ENCODE measurements at places on chromosomes 1 and 21.

DNA sequence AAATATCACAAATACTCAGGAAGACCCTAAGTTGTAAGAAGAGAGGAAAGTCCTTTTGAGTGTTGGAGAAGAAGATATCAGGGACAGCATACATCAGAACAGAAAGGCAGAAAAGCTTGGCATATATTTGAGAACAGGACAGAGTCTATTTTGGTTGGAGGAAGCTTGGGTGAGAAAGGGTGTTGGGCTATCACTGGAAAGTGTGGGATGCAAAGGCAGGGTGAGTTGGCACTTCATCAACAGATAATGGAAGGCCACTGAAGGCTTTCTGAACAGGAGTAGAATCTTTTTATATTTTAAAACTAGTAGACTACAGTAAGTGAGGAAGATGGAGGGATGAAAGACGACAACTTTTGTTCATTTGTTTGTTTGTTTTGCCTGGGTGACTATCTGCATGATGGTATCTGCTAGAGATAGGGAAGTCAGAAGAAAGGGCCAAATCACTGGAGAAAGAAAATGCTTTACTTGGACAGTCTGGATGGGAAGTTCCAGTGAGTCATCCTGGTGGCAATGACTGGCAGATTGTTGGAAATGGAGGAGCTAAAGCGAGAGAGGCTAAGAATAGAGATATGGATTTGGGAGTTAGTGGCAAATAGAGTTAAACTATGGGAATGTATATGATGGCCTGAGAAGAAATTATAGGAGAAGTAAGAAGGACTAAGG lies 33.7 kb upstream of the KCNA2 start:
- no peak for DNase-seq

DNA sequence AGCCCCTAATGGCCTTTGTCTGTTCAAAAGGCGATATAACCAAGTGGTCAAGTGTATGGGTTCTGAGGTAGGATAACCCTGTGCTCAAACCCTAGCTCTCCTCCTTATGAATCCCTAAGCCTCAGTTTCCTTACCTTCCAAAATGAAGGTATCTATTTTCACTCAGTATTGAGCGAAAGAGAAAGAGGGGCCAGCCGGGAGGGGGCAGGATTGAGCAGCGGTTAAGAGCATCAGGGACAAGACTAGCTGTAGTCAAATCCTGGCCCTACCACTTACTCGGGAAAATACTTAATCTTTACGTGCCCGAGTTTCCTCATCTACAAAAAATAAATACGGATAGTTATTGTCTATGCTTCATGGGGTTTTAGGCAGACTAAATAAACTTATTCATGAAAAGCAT lies 25.7 kb downstream of the LY9 start:
- no peak for DNase-seq

- no peak for DNase-seq
These were observed 489.3 kb downstream of the RWDD3 start for GRCh38 chr1:95723346-95723745.

DNA sequence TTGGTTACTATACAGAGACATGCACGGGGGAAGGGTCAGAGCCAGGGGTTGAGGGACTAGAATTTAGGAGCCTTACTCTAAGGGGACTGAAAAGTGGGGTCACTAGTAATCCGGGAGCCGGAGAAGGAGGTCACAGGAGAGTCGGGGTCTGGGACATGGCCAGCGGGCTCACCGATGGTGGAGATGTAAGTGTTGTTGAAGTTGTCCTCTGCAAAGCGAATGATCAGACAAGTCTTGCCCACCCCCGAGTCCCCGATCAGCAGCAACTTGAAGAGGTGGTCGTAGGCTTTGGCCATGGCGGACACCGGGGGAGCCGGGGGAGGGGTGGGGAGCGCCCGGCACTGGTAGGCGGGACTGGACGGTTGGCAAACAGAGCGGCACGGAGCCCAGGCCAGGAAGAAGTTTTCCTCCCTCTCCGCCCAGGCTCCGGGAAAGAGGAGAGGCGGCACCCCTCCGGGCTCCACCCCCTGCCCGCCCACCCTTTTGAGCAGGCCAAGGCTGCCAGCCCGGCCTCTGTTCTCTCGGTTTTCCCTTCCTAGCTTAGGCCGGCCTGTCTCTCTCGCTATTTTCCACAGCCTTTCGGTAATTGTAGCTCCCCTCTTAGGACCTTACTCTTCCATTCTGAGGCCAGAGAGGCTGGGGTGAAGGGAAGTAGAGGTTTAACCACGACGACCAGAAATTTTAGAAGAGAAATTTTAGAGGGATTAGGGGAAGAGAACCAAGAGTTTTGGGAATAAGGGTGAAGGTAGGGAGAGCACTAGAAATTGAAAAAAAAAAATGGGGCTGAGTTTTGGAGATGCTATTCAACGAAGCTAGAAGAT lies at the start of gene RAB13:
Gene RAB13, minus strand, starts transcription at position 399 of the 821 bp plus-strand sequence. Its CDS starts 103 bp downstream, at position 296.
- DNase-seq, result no peak

- no peak for DNase-seq
These were observed at the start of gene CLCA4 for GRCh38 chr1:86546787-86547221. TSS of gene CLCA4 (plus strand) at chr1:86547078. CDS start at chr1:86547120, 42 bp downstream.

DNA sequence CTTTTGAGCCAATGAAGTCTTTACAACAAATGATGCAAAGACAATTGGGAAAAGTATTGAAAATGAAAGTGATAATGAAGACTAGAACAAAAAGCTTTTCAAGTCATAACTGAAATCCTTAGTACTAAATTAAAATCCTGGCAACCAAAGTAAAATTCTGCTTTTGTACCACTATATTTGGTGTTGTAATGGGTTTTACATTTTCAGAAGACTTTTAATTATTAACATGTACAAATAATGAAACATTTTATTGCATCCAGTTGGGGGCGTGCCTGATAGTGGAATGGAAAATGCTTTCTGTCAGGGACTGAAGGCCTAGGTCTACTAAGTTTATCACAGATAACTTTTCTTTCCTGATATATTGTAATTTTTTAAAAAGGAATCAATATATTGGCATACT lies 89.4 kb downstream of the SDCCAG8 start:
- no peak for DNase-seq

- DNase-seq, result no peak
These were observed 1.9 kb downstream of the FAM110D start for GRCh38 chr1:26160527-26161414.

DNA sequence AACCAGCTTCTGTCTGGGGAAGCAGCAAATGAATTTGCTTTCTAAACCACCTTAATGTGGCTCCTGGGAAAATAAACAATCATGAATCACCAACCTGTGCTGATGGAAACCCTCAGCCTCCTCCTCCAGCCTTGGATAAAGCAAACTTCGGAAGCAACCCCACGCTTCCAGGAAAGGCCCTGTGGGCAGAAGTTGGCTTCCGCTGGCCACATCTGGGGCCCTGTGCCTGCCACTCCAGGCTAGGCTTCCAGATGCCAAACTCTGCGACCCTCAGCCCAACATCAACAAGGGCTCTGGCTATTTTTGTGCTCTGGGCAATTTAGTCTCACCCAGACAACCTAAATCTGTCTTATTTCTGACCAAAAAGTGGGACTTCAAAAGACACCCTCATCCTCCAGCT lies 6.2 kb upstream of the OXCT2 start:
- no peak for DNase-seq

DNA sequence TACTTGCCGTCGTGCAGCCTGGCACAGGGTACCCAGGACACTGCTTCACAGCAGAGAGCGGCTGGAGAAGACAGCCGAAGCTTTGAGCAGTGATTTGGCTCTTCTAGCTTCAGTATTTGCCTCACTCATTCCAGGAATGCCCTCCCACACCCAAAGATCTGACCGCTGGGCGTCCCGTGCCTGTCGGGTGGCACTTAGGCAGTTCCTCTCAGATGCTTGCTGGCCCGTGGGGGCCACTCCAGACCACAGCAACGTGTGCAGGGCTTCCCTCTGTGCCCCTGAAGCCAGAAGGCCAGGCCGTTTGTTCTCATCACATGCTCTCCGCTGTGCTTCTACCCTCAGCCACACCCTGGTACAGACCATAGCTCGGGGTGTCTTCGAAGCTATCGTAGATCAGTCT lies 17.0 kb downstream of the RRP1B start:
- no peak for DNase-seq
